Mononuclear cell (primary cell): ENCODE measurements at places on chromosomes 5 and 9. TPM values are rescaled to one million over a fixed set of nuclear protein-coding genes. Genes with fewer than 3 reads are reported as not detected.

The SLC45A2 gene
- total RNA-seq, result under 0.01 TPM

The GHR gene
- total RNA-seq, result not detected

The RNF183 gene
- total RNA-seq, result not detected

The GABRA6 gene
- total RNA-seq, result not detected

The PCSK1 gene
- total RNA-seq, result not detected

The DNLZ gene
- 9.0 TPM for total RNA-seq

The GRIN1 gene
- not detected for total RNA-seq

The MCC gene
- 1.0 TPM for total RNA-seq

The SLC25A2 gene
- 0.73 TPM for total RNA-seq

The CCNO gene
- total RNA-seq, result not detected
